ENCODE measurements at places on chromosomes 4 and X.

GRCh38 chrX:108537005-108537404 lies 97.4 kb downstream of the COL4A5 start:
- no peak for DNase-seq

GRCh38 chrX:114584983-114585842 lies 1.3 kb downstream of the HTR2C start:
- DNase-seq, result no peak

GRCh38 chr4:24646798-24647460 lies 62.6 kb upstream of the DHX15 start:
- DNase-seq, result peak; percentile 22

DNA sequence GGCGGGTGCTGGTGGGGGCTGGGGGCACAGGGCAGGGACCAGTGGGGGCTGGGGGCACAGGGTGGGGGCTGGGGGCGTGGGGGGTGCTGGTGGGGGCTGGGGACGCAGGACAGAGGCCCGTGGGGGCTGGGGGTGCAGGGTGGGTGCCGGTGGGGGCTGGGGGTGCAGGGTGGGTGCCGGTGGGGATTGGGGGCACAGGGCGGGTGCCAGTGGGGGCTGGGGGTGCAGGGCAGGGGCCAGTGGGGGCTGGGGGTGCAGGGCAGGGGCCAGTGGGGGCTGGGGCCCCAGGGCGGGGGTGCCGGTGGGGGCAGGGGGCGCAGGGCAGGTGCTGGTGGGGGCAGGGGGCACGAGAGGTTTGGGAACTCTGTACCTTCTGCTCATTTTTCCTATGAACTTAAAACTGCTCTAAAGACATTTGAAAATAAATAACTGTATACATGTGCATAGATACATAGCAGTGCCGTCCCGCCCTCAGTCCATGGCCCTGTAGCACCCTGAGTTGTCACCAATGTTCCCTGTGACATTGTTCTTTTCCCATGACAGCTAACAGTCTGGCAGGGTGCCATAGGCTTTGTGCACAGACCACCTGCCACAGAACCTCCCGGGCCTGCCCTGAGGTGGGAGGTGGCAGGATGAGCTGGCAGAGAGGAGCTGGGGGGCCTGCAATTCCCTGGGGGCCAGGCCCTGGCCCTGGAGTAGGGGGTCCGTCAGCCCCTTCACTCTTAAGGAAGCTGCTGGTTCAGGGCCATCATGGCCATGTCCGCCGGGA lies 35.6 kb upstream of the ADRA2C start:
- no peak for DNase-seq

- no peak for DNase-seq
Observed at GRCh38 chr4:10983885-10984640, 299.5 kb upstream of the CLNK start.

DNA sequence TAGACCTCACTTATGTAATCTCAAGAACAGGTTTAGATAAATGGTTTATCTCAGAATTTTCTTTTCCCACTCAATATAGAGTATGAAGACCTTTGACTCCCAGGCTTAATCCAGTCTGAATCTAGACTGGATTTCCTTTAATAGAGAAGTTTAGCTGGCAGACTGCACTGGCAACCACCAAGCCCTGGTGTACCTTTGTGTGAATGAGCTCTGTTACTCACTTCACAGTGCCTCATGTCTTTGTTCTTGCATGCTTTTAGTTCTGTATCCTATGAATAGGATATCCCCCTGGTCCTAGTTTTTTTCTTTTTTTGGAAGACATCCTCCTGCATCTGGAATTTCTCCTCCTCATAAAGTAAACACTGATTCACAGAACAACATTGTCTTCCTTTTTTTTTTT lies 53.2 kb upstream of the MCUB start:
- no peak for DNase-seq

GRCh38 chrX:36861601-36862000 lies 146.6 kb upstream of the FAM47C start:
- no peak for DNase-seq

GRCh38 chr4:164614999-164615398 lies 138.9 kb upstream of the SMIM31 start:
- DNase-seq, result no peak

DNA sequence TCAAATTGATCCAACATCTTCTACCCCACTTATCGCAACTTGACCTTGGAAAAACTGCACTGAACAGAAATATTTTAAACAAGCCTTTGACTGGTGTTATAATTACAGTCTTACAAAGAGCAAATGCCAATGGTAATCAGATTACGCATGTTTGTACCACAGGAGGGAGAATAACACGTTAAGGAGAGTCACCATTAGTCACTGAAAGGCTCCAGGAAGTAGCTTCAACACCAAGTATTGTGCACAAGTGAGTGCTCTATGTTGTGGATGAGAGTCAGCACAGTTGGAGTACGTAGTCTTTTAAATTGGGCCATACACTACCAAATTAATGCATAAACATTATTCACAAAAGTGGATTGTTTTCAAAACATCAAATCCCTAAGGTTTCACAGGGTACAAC lies 1081.5 kb upstream of the TENM3 start:
- DNase-seq, result no peak

DNA sequence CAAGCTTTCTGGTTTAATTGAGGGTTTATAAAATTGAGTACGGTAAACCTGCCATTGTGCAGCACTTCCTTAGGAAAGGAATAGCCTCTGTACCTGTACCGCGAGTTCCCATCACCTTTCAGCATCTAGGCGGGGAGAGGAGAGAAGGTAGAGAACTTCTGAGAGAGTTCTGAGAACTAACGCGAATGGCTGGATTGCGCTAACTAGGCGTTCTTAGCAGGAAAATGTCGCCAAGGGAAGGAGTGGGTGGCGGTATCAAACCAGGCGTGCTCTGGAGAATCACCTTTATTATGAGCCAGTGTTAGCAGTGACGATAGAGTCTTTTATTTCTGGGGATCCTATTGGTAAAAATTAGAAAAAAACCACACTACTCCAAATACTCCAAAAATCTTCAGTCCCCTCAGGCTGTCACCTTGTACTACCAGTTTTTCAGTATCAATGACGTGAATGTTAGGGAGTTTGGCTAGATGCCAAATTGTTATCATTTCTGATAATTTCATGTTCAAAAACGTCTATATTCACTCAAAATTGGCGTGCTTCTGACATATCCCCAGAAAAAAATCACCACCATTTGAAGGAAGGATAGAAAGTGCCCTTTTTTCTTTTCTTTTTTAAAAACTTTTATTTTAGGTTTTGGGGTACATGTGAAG lies 1.4 kb downstream of the UGT8 start:
- DNase-seq, result no peak

- no peak for DNase-seq
Observed at GRCh38 chr4:113331811-113332210, 282.4 kb downstream of the ANK2 start.

Measured in vagina (tissue), 2 donors.